Colonic mucosa (tissue), 4 donors: ENCODE measurements at places on chromosomes 4 and X. TPM values are rescaled to one million over a fixed set of nuclear protein-coding genes. Genes with fewer than 3 reads are reported as not detected.
A peak's percentile ranks its signal among the peaks of the same experiment; 100 is the strongest.

DNA sequence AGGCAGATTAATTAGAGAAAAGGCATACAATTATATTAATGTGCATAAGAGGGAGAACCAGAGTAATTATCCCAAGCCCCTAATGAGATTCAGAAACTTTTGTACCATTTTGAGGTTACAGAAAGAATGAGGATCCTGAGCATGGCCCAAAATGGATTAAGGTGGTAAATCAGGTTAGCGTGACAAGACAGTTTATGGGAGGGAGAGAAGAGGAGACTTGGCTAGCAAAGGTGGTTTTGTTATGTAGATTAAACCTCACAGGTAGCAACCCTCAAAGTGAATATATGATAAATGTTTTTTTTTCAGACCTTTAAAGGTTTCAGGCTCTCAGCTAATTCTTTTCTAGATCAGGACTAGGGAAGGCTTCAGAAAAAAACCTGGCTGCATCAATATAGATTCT lies 781.8 kb downstream of the FAM133A start:
- no peak for DNase-seq

- no peak for DNase-seq
Measured at GRCh38 chr4:174763454-174764104, 65.5 kb downstream of the GLRA3 start.

DNA sequence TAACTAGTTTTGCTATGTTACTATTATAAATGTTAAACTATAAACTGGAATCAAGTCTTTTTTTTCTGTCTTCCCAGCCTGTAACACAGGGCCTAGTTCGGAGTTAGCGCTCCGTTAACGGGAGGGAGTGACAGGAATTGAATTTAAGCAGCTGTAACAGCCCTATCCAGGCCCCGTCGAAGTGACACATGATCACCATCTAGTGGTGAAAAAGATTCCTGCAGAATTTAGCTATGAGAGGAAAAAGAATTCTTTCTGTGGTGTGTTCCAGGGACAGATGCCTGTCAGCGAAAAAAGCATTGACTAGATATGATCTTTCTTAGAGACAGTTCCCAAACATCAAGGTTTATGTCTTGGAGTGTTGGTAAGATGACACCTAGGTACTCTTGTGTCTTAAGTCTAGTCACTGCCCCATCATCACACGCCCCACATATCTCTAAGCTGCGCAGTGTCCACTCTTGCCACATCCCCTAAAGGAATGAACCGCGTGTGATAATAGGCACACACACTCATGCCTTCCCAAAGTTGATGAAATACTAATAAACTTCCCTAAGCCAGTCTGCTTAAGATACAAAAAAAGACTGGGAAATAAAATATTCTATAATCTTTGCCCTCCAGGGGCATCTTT lies 2.1 kb downstream of the GAB3 start:
- DNase-seq: peak; percentile 36

EFHC2 gene
- total RNA-seq: 2.0 TPM

FGF5 gene
- 0.30 TPM for total RNA-seq

DNA sequence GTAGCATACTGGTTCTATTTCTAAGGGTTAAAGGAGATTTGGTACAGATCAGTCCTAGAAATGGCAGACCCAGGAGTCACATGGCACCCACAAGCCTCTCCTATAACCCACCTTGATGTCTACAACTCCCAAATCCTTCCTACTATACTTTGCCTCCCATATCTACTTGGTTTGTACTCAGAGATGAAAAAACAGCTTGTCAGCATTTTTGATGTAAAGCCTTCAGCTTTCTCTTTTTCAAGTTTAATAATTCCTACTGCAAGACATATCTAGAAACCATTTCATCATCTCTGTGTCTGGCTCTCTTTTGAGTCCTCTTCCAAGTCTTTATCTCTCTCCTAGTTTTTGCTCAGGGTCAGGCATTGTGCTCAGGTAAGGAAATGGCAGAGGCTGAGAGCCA lies 82.9 kb downstream of the NYX start:
- no peak for DNase-seq

DNA sequence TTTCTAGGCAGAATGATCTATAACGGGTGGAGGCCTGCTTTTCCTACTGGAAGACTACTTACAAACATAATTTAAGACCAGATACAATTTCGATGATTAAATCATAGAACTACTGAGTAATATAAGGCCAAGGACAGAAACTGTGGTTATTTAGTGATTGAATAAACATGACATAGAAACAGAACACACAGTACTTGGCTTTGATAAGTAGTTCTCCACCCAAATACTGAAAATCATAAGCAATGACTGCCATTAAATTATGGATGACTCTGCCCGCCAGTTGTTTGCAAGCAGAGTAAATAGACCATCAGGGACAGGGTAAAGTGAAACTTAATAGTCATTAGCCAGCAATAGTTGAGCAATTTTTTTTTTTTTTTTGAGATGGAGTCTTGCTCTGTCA lies 17.2 kb upstream of the SMIM14 start:
- no peak for DNase-seq

PRDX4 gene
- 56.0 TPM for total RNA-seq

DNA sequence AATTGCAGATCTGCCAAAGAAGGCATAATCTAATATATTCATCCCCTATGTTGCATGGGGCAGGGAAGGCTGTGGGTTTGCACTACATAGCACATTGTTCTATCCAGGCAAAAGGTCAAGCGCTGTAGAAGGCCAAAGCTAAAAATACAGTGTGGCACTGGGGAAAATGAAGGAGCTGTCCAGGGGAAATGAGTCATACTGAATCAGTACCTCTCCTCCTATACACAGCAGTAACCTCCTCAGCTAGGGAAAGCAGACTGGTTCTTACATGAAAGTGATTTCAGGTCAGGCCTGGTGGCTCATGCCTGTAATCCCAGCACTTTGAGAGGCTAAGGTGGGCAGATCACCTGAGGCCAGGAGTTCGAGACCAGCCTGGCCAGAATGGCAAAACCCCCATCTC lies 31.0 kb upstream of the SLC25A4 start:
- DNase-seq: no peak

DNA sequence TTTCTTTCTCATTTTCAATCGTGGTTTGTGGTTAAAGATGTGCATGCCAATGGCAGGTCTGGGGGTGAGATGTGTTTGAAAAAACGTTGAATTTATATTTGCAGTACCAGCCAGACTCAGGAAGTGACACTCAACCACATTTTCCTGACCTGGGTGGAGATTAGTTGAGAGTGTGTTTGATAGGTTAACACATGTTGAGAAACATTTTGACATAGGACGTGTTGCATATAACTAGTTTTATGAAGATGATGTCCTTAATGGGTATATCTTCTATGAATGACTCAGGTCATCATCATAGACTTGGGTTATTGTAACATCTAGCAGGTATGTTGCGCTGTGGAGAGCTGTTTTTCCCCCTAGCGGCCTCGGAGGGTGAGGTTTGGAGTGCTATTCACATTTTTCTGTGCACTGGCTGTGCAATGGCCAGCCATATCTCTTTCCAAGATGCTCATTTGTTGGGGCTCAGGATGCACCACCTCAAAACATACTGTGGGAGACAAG lies 21.7 kb upstream of the CD38 start:
- DNase-seq: peak; percentile 24

- DNase-seq: no peak
Measured at GRCh38 chr4:120293341-120293740, 226.7 kb upstream of the MAD2L1 start.

MAP7D2 gene
- total RNA-seq: 2.4 TPM

GRCh38 chr4:143381189-143382118 lies 44.8 kb downstream of the GAB1 start:
- peak; percentile 80 for DNase-seq

TREX2 gene
- not detected for total RNA-seq

SCML2 gene
- total RNA-seq: 2.5 TPM

GRCh38 chr4:20017777-20018115 lies 234.0 kb upstream of the SLIT2 start:
- DNase-seq: no peak

DNA sequence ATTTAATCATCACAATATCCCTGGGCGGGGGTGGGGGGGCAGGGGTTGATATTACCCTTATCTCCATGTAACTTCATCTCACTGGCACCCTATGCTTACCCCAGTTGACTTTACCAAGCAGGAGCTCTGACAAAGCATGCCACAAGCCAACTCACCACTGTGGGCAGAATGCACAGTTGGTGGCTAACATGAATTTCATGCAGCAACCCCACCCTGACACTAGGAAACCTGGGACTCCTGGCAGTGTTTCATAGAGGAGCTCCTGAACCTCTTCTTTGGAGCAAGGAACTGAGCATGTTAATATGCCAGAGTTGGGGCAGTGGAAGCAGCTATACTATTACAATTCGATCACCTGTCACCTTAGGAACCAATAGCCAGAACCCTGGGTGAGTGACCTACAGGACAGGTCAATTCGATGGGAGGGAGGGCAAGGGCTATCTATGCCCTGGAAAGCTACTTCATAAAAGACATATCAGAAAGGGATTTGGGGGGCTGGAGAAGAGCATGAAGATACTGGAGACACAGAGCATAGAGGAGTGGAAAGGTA lies 97.2 kb upstream of the ACSL4 start:
- DNase-seq: no peak

DNA sequence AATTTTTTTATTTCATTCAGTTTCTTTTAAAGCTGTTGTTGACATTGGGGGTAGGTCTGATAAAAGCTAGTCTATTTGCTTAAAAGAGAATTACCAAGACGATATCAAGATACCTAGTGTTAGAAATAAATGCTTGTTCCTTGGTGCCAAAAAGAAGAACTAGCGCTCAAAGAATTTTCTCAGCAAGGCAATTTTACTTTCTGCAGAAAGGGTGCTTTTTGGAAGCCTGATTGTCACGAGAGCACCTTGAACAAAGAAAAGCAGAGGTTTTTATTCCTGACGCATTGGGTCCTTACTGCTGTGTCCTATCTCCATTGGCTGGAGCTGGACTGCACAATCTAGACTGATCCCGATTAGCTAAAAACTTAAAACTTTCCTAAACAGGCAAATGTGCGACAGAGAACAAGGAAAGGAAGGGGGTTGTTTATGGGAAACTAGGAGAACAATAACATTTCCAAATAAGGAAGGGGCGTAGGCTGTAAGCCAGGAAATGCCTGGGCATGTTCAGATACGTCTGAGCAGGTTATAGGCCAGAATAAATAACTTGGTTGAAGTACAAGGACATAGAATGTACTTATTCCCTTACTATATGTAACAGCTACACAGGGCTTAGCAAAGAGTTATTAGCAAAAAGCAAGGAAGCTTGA lies 50.3 kb upstream of the STPG2 start:
- DNase-seq: no peak

DNA sequence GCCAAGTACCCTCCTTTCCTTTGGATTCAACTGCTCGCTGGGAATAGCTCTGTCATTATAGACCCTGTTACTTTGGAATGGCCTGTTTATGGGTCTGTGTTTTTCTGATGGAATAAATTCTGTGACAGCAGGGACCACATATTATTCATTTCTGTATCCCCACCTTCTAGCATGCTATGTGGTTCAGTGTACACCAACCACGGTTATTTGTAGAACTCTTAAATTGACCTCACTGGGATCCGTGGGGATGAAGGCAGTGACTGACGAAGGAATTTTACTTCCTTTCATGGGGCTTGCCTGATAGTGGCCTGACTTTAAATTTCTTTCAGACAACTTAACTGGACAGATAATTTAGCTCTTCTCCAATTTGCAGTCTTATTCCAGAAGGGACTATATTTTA lies 343.2 kb downstream of the SPRY1 start:
- DNase-seq: no peak

TLR10 gene
- 0.24 TPM for total RNA-seq

HS3ST1 gene
- 6.6 TPM for total RNA-seq
